NCI-H187 treated with DMSO at 0.1 percent for 48 hours (cell line): ENCODE measurements at places on chromosomes 3 and 15.

DNA sequence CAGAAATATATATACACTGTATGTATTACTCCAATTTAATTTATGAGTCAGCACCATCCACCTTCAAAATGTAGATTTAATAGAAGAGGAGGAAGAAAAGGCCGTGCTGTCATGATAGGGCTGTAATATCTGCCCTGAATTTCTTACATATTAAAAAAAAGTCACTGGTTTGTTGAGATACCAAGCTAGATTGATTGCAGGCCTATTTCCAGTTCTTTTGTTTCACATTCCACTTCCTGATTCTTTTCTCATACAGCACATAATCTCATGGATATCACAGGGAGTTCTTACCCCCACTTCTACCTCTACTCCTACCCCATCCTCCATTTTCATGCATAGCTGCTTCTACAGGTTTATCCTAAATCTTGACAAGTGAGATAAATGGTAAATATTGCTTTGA, 290.3 kb downstream of the ZBTB20 start:
- DNase-seq = no peak

GRCh38 chr3:88057630-88058305, 1.0 kb downstream of the CGGBP1 start:
- DNase-seq = no peak

DNA sequence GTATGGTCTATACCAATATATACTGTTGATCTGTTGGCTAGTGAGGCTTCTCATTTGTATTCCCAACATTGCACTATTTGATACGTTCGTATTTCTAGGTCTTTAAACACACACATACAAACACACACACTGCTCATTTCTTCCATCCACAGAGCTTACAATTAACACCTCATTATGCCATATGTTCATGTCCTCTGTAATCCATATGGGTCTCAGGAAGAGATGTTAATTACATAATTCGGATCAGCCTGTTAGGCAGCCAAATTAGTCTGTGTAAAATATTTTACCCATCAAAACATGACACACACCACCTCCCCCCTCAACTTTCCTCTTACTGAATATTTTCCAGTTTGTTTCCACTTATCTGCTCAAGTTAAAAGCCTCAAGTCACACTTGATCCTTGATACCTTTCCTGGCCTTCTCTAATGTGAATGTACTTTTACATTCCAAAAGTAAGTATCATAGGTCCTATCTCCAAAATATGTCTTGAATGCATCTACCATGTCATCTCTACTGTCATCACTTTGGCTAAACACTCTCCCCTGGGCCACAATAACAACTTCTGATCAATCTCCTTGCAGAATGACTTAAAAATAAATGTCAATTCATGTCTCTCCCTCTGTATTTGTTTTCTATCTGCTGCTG, 28.2 kb downstream of the EOGT start:
- DNase-seq = no peak

- DNase-seq = no peak
These were observed 527.5 kb downstream of the NAALADL2 start for GRCh38 chr3:175386630-175387029.

DNA sequence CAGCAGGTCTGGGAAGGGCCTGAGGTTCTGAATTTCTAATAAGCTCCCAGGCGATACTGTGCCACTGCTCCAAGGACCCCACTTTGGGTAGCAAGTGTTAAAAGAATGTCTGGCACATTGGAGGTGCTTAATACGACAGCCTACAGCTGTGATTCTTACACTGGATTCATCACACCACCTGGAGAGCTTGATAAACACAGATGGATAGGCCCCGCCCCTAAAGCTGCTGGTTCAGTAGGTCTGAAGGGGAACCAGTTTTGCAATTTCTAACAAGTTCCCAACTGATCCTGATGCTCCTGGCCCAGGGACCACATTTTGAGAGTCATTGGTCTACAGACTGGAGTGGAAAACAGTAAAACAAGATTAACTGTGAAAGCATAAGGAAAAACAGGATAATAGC, 124.8 kb upstream of the ST8SIA2 start:
- no peak for DNase-seq

DNA sequence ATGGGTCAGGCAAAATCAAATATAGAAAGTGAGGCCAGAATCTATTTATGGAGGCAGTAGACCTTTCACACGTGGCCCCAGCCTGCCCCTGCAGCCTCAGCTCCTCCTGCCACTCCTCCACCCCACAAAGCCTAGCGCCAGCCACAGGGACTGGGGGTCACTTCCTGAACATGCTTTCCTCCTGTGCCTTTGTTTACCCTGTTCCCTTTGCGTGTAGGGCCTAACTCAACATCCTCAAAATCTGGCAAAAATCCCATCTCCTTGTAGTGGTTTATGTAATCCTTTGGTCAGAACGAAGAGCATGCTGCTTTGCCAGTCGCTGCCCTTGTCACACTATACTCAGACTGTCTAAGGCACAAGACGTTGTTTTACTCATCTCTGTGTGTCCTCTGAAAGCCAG, 39.6 kb downstream of the KBTBD12 start:
- no peak for DNase-seq

DNA sequence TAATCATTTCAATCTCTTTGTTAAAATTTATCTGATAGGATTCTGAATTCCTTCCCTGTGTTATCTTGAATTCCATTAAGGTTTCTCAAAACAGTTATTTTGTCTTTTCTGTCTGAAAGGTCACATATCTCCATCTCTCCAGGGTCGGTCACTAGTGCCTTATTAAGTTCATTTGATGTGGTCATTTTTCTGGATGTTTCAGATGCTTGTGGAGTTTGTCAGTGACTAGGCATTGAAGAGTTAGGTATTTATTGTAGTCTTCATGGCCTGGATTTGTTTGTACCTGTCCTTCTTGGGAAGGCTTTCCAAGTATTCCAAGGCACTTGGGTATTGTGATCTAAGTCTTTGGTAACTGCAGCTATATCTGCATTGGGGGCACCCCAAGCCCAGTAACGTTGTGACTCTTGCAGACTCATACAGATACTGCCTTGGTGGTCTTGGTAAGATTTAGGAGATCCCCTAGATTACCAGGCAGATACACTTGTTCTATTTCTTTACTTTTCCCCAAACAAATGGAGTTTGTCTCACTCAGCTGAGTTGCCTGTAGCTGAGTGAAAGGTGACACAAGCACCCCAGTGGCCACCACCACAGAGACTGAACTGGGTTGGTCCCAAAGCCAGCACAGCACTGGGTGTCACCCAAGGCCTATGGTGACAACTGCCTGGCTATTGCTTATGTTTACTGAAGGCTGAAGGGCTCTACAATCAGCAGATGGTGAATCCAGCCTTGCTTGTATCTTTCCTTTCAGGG, 18.9 kb upstream of the SLC27A2 start:
- no peak for DNase-seq

GRCh38 chr3:159766563-159767185, 222.0 kb upstream of the IL12A start:
- no peak for DNase-seq

GRCh38 chr3:159263750-159264553, 462.1 kb downstream of the MFSD1 start:
- no peak for DNase-seq

DNA sequence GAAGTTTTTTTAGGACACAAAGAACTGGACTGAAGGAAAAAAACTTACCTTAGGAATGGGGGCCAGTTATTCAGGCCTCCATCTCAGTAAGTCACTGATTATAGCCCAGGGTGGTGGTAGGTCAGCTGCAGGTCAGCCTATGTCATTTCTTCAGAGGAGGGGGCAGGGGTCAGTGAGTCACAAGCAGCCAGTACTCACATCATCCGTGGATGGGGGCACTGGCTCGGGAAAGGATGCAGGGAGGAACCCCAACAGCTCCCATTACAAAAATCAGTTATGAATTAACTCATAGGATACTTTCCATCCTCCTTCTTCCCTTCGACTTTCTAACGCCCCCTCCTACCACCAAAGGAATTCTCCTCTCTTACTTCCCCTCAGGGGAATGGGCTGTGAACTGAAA, 578.3 kb downstream of the PDCD6IP start:
- no peak for DNase-seq

GRCh38 chr3:187619461-187619860, 50.7 kb downstream of the SST start:
- no peak for DNase-seq

GRCh38 chr3:168124291-168124690, 28.6 kb upstream of the GOLIM4 start:
- DNase-seq = no peak

DNA sequence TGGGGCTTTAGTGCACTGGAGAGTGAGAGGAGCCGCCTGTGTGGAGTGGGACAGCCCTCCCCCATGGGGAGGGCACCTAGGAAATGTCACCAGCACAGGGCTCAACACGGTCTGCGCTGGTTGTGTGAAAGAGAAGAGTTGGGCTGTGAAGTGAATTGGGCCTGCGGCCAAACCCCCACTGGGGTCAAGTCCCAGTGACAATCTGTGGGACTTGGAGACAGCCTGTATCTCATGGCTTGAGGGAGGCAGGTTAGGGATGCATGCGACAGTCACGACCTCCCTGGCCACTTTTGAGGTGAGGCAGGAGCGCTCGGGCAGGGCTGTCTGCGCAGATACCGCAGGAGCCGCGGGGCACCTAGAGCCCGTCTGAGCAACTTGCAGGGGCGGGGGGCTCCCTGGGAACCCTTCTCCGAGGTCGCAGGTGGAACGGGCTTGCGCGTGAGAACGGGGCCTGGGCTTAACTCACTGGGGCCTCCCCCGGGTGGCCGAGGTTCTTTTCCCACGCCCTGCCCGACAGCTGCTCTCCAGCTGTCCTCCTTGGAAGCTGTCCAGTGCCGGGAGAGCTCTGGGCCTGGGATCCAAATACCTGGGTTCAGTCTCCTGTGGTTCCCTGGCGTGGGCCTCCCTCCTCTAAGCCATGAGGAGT, 77.4 kb downstream of the SNRK start:
- DNase-seq = no peak

- no peak for DNase-seq
These were observed 41.9 kb upstream of the SLC41A3 start for GRCh38 chr3:126125781-126126251.

- no peak for DNase-seq
These were observed 25.3 kb downstream of the PLXNA1 start for GRCh38 chr3:127008236-127008635.

GRCh38 chr15:29666241-29666640, 156.0 kb downstream of the TJP1 start:
- no peak for DNase-seq

DNA sequence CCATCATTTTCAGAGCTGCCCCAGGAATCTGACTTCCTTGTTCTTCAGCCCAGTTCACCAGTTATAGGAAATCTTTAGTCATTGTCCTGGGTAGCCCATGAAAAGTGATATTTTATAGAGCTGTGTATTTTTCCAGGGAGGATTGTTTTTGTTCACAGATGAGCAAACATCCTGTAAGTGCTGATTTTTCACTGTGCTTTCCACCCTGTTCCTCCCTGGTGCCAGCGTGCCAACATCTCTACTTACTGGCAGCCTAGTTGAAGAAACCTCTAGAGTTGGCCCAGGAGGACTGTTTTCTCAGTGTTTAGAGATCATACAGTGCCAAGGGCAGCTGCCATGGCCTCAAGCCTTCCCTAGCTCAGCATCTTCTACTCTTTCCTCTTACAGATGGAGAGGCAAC, 41.3 kb downstream of the ST6GAL1 start:
- no peak for DNase-seq

GRCh38 chr3:11290743-11291680, 18.8 kb downstream of the ATG7 start:
- no peak for DNase-seq

DNA sequence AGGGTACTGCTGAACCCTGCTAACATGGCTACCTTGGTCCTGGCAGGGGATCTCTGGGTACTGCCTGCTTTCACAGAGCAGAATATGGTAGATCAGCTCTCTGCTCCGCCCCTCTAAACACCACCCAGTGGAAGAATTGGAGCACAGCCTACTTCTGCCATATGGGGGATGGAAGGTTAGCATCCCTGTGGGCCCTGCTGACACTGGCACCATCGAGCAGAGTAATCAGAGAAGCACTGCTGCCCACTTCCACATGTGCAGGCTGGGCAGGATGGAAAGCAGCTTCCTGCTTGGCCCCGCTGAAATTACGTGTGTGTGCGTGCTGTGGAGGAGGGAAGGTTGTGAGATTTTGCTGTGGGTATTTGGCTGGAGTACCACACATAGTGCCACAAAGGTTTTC, 24.8 kb downstream of the CCR1 start:
- no peak for DNase-seq

DNA sequence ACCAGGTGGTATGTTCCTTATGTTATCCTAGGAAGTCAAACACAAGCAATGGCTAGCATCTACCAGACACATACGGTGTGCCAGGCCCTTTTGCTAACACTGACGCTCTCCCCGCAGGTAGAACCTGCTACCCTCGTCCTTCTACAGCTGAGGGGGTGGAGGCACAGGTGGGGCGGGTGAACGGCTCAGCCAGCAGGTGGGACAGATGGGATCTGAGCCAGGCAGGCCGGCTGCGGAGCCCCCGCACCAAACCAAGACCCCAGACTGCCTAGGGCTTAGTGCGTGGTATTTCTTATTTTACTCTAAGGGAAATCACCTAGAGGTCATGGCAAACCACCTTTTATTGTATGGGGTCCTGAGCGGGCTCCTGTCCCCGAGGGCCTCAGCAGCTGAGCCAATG, 53.9 kb upstream of the PCSK6 start:
- no peak for DNase-seq

- no peak for DNase-seq
These were observed 77.5 kb downstream of the TBL1XR1 start for GRCh38 chr3:177119829-177120228.

GRCh38 chr3:38348903-38349302, 2.3 kb downstream of the XYLB start:
- DNase-seq = no peak

- DNase-seq = no peak
These were observed 292.0 kb downstream of the NFKBIZ start for GRCh38 chr3:102141096-102141927.

DNA sequence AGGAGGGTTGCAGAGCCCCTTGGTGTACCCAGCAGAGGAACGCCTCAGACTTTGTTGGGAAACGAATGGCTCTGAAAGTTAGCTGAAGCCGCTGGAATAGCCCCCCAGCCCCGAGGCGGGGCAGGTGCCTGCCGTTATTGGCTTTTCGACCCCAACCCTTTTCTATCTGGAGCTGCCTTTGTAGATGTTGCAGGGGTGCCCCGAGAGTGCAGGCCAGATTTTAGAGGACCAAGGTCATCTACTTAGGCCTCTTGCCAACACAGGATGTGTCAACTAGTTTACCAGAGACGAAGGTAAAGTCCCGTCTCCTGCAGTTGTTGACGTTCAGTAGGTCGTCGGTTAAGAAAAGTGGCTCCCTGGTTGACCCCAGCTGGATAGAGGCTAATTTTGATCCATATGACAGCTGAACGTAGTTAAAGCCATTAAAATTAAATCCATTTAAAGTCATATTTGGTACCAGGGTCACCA, 579 bp upstream of the UBE3A start:
- no peak for DNase-seq

- no peak for DNase-seq
These were observed at the start of gene ITGA11 for GRCh38 chr15:68431792-68432401. TSS of gene ITGA11 (minus strand) at chr15:68432163. CDS start at chr15:68432066, 97 bp downstream.

- no peak for DNase-seq
These were observed 8.9 kb downstream of the ICE2 start for GRCh38 chr15:60469893-60470641.

DNA sequence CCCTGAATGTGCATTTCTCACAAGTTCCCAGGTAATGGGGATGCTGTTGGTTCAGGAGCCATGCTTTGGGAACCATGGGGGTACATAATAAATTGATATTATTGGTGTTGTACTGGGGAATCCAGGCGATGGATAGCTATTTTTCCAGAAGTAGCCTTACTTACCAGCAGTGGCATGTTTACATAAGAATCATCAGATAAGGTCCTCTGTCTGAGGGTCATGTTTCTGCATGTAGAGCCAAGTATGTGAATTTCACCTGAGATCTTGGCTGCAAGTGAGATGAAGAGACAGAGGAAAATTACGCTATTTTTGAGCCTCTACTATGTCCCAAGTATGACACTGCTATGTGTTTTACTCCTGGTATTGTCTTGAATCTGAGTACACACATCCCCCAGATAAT, 26.3 kb downstream of the GPD1L start:
- no peak for DNase-seq
